ENCODE measurements at places on chromosomes 1 and 21.

DNA sequence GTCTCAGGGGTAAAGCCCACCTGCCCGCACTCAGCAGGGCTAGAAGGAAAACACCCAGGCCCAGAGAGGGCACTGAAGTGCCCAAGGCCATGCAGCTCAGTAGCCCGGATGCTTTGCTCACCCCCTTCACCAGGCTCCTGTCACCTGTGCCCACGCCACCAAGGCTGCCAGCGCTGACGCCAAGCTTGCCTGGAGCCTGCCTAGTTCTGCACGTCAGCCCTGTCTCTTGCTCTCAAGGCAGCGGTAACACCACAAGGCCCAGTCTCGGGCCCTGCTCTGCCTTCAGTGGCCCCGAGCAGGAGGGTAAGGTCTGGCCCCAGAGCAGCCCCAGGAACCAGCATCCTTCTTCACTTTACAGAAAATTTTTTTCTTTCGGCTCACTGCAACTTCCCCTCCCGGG is 7.7 kb downstream of the TMEM63A start:
- no peak for DNase-seq

- DNase-seq = no peak
Observed at GRCh38 chr1:181514298-181515290, 31.3 kb downstream of the CACNA1E start.

DNA sequence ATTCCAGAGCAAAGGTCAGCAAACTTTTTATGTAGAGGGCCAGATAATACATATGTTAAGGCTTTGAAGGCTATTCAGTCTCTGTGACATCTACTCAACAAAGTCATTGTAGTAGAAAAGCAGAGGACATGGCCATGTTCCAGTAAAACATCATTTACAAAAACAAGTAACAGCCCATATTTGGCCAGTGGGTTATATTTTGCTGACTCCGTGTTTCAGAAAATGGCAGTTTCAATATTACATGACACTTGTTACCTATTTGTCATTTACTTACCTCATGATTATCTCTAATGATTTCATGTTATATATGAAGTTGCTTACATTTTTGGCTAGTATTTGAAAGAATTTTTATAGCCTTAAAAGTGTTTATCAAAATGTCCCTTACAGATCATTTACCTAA is 117.4 kb upstream of the B3GALT2 start:
- no peak for DNase-seq

DNA sequence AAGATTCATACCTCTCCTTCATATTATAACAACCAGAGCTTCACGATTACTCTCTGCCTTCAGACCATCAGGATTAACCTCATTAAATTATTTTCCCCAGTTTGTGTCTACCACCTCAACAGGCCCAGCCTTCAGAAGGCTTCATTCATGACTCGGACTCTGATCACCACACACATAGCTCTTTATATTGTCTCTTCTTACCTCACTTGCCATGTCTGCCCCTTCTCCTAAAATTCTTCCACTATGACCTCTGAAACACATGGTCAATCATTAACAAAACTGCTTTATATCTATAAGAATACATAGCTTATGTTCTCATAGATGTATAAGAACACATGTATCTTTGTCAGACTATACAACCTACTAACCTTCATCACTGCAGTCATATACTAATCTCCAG is 79.8 kb downstream of the USP1 start:
- no peak for DNase-seq

DNA sequence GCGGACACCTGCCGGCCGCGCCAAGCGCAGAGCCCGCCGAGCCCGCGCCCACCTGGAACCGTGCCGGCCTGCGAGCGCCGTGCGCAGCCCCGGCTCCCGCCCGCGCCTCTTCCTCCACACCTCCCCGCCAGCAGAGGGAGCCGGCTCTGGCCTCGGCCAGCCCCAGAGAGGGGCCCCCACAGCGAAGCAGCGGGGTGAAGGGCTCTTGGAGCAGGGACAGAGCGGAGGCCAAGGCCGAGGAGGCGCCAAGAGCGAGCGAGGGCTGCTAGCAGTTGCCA is 50.1 kb upstream of the KRTAP19-8 start:
- no peak for DNase-seq

- no peak for DNase-seq
Observed at GRCh38 chr1:156768610-156769295, 1.4 kb downstream of the PRCC start.

DNA sequence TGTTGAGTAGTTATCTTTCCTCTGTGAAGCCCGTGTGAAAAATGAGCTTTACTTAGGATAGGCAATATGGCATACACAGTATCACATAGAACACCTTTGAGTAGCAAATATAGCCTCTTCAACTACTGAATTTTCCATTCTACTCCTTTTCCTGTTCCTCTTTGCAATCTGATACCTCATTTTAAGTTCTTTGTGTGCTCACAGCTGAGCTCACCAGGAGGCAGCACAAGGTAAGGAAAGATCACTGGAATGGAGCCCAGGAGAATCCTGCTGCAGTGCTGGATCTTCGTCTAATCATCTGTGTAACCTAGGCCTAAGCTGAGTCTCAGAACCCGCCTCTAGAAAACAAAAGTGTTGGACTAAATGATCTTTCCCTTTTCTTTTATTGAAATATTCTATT is 171.0 kb downstream of the LRRC40 start:
- DNase-seq = peak; percentile 58

DNA sequence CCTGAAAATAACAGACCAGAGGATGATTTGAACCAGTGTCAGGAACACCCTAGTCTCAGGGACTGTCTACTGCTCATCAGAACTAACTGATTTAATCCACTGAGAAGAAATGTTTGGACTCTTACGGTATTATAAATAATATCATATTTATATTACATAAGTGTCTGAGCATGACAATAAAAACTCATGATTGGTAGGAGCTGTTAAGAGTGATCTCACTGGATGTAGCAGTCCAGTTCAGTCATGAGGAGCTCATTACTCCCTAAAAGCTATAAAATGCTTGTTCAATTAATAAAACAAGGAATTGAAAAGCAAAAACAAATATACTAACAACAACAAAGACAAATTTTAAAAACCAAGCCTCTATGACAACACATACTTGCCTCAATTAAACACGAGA is 68.8 kb upstream of the BCL9 start:
- DNase-seq = no peak

DNA sequence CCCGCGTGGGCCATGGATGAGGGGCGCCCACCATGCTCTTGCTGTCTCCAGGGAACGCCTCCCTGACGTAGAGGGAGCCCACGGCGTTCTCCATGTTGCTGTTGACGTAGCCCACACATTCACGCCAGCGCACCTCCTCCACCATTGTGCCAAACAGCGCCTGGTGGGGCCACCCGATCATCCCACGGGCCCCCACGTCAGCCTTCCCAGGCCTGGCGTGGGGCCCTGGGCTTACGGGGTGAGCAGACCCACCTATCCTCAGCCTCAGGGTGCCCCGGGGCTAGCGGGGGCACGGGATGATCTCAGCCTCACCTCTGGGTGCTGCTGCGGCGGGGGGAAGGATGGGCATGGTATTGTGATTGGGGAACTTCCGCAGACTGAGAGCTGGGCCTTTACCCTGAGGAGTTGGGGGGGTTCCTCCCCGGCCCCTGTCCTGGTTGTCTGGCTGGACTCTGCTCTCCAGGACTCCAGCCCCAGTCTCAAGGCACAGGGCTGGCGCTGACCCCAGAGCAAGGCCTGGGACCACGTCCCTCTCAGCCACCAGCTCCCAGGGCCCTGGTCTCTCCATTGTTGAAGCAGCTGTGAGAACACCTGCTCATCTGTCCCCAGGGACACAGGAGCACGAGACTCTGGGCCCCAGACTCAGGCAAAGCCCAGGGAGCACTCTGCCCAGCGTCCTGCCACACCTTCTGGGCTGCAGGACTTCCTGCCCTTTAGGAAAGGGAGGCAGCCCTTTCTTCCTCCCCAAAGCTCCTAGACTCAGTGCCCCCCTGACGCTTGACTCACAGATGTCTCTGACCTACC is 10.2 kb downstream of the PRXL2B start:
- no peak for DNase-seq

GRCh38 chr1:214310777-214311690 is 30.1 kb downstream of the SMYD2 start:
- DNase-seq = no peak

DNA sequence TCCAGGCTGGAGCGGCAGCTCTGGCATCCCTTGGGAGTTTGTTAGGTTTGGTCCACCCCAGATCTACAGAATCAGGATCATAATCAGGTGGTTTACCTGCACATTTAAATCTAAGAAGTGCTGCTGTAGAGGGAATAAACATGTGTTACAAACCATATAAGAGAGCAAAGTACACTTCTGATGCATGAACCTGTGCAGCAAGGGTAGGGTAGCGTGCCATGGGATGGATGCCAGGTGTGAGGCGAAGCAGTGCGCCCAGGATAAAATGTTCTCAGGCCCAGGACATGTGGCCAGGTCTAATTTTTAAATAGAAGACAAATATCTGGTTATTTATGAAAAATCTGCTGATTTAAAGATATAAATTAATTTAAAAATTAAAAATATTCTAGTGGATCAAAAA is 308.8 kb upstream of the USP24 start:
- DNase-seq = no peak

- DNase-seq = no peak
Observed at GRCh38 chr1:59007820-59008598, 224.2 kb upstream of the JUN start.

DNA sequence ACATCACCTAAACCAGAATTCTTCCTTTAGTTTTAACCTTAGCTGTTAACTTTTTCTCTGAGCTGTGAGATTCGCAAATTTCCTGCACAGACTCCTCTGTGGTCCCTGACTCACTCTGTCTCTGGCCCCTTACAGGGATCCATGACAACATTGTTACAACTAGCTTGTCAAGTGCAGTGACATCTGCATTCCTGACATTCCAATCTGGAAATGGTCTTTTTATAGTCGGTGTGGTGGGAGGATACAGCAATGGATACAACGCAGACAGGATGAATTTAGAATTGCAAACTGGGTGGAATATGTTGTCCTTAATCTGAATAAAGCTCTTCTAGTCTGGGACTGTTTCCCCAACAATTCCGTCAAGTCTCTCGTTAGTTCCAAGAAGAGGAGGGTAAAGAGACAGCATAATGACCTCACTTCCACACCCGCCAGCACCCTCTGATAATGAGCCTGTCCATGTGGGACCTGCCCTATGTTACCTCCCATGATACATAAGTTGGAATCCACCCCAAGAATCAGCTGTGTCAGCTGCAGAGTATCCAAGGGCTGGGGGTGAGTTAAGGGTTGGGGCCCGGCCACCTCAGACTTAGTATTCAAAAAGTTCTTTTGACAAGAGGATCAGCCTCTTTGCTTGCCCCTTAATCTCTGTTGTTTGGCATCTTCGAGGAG is 49.4 kb downstream of the ILDR2 start:
- DNase-seq = peak; percentile 71

GRCh38 chr1:41513383-41513735 is 28.9 kb upstream of the EDN2 start:
- DNase-seq = no peak

DNA sequence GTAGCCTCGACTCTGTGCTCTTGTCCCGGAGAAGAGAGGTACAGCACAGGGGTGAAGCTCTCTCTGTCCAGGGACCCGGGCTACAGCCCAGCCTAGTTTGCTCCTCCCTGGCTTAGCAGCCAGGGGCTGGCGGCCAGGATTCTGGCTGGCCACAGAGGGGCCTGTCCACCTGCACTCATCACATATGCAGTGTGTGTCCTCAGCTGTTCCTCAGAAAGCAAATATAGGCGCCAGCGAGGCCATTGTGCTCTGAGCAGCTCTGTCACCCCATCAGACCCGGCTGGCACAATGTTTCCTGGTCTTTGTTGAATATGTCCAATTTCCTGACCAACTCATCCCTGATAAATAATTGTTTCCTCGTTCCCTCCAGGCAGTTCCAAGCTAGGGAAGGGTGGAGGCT is 28.5 kb downstream of the KCND3 start:
- no peak for DNase-seq

- DNase-seq = no peak
Observed at GRCh38 chr1:208170252-208170651, 73.9 kb downstream of the PLXNA2 start.

- no peak for DNase-seq
Observed at GRCh38 chr1:232990176-232991128, 40.0 kb downstream of the NTPCR start.

- peak; percentile 80 for DNase-seq
Observed at GRCh38 chr1:229514578-229515275, 6.6 kb upstream of the NUP133 start.

DNA sequence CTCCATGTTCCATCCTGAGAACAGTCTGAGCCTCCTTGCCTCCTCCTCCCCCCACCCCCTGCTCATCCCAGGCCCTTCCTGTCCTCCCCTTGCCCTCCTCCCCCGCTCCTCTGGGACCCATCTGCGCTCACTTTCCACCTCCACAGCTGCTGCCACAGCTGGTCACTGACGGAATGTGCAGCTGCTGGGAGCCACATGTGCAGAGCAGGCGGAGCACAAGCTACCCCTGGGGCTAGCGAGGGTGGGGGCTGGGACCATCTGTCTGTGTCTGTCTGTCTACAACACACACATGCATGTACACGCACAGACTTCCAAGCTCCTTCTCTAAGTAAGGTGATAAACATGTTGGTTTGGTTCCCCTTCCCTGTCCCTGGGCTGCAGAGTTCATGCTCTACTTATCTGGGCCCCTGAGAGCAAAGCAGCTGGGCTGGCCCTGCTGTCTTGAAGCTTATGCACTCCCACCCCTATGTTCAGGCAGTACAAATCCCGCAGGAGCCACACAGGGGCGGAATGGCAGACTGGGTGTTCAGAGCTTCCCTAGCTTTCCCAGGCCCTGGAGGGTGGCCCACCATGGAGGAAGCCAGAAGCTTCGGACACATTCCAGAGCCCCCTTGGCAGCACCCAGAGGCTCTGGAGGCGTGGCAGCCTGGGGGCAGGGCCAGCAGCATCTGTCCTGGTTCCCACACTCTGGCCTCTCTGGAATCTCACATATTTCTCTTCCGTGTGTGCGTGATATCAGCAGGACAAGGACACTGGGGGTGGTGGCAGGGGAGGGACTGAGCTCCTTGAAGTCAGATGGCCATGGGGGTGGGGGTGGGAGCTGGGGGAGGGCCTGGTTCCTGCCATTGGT is 7.0 kb upstream of the HEYL start:
- peak; percentile 88 for DNase-seq

GRCh38 chr1:7401814-7402547 is 369.1 kb upstream of the VAMP3 start:
- peak; percentile 99 for DNase-seq

DNA sequence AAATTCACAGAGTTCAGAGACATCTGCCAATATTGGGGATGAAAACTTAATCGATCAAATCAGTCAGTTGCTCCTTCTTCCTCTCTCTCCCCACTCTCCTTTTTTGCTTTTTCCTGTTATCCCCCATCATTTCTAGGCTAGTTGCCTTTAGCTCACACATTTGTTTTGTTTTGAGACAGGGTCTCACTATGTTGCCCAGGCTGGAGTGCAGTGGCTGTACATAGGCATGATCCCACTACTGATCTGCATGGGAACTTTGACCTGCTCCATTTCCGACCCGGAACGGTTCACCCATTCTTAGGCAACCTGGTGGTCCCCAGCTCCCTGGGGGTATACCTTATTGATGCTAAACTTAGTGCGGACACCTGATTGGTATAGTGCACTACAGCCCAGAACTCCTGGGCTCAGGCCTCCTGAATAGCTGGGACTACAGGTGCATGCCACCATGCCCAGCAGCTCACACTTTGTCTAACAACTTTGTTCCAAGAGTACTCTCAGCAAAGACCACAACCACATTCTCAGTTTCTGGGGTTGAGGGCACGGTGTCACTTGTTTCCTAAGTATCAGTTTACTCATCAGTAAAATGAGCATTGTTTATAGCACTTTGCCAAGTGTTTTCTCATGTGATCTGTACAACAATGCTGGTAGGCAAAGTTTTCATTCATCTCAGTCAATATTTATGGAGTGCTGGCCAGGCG is 6.7 kb upstream of the ELOA start:
- no peak for DNase-seq

- DNase-seq = no peak
Observed at GRCh38 chr1:167544447-167545093, 9.0 kb downstream of the CREG1 start.
